ENCODE measurements at places on chromosomes 3 and 15. TPM values are rescaled to one million over a fixed set of nuclear protein-coding genes. Genes with fewer than 3 reads are reported as not detected.

GRCh38 chr3:154105218-154105975 lies 15.8 kb upstream of the ARHGEF26 start:
- H3K4me3 ChIP-seq, result no peak overlapping the region
- H3K36me3 ChIP-seq, result no peaks in the 10 kb centered on the region
- H3K27me3 ChIP-seq, result no peaks in the 10 kb centered on the region
- H3K27ac ChIP-seq, result no peak overlapping the region

DNA sequence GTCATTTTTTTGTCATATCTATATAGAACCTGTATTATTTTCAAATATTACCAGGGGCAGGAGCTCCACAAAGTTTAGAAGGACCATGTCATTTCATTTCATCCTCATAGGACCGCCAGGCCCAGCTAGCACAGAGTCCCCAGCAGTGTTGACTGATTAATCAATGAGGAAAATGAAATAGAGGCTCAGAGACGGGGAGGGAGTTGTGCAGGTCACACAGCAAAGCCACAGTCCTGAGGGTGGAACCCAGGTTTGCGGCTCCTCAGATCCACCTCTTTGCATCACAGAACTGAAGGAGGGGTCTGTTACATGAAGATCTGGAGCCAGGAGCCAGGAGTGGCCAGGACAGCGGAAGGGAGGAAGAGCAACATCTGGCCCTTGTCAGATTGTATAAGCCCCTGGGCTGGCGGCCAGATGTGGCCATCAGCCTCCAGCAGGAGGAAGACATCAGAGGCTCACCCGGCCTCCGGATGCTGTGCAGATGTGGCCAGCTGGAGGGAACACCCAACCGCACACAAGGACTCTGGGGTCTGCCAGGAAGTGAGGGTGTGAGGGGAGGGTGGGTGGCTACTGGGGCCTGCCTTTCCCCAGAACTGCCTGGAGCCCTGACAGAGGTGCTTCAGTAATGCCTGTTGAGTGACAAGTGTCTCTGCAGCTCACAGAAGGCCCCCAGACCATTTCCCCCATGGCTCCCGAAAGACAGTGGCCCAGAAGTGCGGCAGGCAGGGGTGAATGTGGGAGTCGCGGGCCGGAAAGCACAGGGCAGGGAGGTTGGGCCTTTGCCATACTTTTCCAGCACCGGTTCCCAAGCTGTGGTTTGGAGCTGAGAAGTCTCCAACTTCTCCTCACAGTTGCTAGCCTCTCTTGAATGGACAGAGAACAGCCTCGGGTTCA lies 21.3 kb downstream of the EFCC1 start:
- H3K4me1 ChIP-seq, result no peaks in the 10 kb centered on the region
- H3K27me3 ChIP-seq, result no peaks in the 10 kb centered on the region
- no peaks in the 10 kb centered on the region for H3K36me3 ChIP-seq
- no peak overlapping the region for H3K4me3 ChIP-seq
- H3K27ac ChIP-seq, result peak overlapping the region; percentile 2
- DNase-seq, result no peak

DNA sequence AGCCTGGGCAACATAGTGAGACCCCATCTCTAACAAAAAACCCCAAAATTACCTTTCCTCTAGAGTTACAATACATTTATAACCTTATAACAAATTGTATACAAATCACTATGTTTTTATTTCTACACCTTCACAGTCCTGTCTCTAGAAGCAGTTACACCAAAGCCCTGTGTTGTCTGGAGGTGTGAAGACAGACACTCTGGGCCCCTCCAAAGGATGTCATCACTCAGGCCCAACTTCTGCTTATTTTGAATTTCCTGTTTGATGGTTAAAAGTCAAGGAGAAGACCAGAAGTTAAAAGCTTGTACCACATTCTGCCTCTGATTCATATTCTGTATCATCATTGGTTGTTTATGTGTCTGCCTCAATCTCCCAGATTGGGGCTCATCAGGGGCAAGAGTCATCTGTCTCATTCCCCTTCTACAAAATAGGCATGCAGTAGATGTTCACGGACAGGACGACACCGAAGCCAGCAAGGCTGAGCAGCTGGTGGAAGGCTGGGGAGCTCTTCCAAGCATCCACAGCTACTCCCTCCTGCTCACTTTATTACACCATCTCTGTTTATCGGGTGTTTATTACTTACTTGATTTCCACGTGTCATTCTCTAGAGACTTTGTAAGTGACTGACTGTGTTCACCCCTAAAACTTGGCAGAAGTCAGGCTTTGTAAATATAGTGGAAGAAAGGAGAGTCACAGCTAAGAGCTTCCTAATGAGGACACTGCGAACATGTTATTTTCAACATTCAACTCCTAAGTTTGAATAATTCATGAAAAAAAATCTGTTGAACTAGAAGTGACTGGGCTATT lies 136.8 kb upstream of the ANKRD28 start:
- H3K4me1 ChIP-seq, result no peaks in the 10 kb centered on the region
- no peaks in the 10 kb centered on the region for H3K36me3 ChIP-seq
- no peak overlapping the region for H3K4me3 ChIP-seq
- no peak overlapping the region for H3K27ac ChIP-seq
- no peak for DNase-seq

DNA sequence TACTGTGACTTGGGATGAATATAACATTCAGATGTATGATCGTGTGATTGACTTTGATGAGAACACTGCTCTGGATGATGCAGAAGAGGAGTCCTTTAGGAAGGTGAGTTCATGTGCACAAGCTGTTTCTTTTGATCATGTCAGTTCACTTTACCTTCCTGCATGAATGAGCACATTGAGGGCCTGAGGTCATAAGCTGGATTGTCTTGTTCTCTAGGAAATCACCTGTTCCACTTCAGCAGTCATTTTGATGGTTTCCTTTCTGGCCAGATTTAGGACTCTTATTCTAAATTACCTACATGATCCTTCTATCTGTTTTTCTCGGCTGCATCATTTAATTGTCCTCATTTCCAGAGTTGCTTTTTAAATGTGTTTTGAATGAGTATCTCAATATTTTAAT lies 4.1 kb downstream of the RCN2 start:
- no peaks in the 10 kb centered on the region for H3K27me3 ChIP-seq
- no peak overlapping the region for H3K27ac ChIP-seq
- no peak for DNase-seq
- H3K4me1 ChIP-seq, result no peaks in the 10 kb centered on the region

DNA sequence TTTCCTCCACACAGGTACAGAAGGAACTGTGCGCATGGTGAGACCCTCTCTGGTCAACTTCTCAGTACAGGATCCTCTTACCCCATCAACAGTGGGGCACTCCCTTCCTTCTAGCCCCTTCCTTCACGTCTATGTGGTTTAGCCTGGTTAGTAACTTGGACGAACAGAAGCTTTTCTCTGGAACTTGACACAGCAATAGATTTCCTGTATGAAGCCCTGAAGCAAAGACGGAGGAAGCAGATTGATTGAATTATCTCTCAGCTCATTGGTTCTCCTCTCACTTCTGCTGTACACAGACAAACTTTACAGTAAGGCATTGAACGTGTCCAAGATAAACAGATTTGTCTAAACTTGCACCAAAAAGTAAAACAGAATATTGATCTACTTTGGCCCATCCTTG lies at the start of gene CD200R1:
CD200R1 (minus strand) TSS at position 210 of the 400 bp plus-strand sequence. CDS start 246 bp downstream, outside the sequence.
- no peak for DNase-seq
- no peaks in the 10 kb centered on the region for H3K4me1 ChIP-seq
- no peaks in the 10 kb centered on the region for H3K27me3 ChIP-seq
- no peak within 1 kb of the TSS for H3K4me3 ChIP-seq

Gene OCA2
- 0.12 TPM for total RNA-seq

Gene PLA2G4E
- not detected for total RNA-seq

Gene SLC22A13
- total RNA-seq, result 0.16 TPM

DNA sequence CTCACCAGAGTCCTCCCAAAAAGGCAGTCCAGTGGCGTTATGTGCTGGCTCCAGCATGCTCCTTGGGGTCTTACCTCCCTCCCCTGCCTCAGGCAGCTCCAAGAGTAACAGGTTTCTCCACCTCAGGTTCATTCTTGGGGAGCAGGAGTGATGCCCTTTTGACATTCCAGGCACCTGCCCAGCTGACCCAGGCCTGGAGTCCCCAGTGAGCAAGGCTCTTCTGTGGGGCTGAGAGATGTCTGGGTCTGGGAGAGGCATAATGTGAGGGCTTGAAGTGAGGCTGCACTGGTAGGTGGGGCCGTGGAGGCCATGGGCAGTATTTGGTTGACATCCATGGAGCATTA lies 15.3 kb downstream of the PXYLP1 start:
- H3K4me1 ChIP-seq, result no peaks in the 10 kb centered on the region
- H3K36me3 ChIP-seq, result no peaks in the 10 kb centered on the region
- H3K27ac ChIP-seq, result no peak overlapping the region
- H3K4me3 ChIP-seq, result no peak overlapping the region
- no peak for DNase-seq
- H3K27me3 ChIP-seq, result no peaks in the 10 kb centered on the region

Gene AMIGO3
- not detected for total RNA-seq

GRCh38 chr3:46896386-46896785 lies 18.9 kb downstream of the PTH1R start:
- H3K4me1 ChIP-seq, result no peaks in the 10 kb centered on the region
- no peaks in the 10 kb centered on the region for H3K36me3 ChIP-seq
- no peak overlapping the region for H3K27ac ChIP-seq
- no peak overlapping the region for H3K4me3 ChIP-seq
- H3K27me3 ChIP-seq, result no peaks in the 10 kb centered on the region
- peak; percentile 38 for DNase-seq

DNA sequence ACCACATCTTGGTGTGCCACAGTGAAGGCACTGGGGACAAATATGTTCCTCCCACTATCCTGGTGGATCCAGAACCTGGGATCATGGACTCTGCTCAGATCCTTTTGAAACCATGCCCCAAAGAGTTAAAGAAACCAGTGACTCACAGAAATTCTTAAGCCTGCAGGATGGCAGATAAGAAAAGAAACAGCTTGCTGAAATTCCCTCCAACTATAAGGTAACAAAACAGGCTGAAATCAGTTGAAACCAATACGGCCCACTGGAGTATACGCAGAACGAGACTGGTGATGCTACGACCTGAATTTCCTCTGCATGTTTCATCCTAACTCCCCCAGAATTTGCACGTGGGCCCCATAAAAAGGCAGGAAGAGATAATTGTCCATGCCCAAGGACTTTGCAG lies 209.6 kb downstream of the TJP1 start:
- no peak overlapping the region for H3K27ac ChIP-seq

GRCh38 chr15:85973584-85974347 lies 105.9 kb upstream of the AGBL1 start:
- H3K27me3 ChIP-seq, result no peaks in the 10 kb centered on the region

DNA sequence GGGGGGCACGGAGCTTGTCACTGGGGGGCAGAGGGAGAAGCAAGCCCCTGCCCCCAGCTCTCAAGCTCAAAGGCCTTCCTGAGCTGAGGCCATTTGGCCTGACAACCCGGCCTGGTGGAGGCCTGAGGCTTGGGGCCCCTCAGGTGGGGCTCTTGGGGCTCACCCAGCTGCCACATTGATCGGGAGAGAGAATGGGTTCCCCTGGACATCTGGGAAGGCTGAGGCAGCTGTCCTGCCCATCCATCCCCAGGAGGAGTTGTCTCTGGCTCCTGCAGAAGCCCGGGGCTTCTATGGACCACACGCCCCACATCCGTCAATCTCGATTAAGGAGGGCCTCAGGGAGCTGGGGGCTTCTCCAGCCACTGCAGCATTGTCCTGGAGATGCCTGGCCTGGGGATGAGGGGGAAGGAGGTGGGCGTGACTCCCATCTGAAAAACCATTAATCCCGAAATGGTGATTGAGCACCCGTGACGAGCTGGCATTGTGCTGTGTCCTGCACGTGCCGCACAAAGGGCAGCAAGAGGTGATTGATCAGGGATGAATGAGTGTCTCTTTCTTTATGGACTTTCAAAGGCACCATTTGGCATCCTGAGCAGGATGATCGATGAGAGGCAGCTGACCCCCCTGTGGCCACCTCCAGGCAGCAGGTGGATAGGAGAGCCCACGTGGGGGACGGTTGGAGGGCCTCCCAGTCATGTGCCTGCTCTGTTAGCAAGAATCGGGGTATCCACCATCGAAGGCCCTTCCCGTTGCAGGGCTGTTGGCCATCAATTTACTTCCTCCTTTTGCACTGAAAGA lies 17.2 kb upstream of the CRABP1 start:
- no peaks in the 10 kb centered on the region for H3K27me3 ChIP-seq
- H3K4me3 ChIP-seq, result no peak overlapping the region

- no peaks in the 10 kb centered on the region for H3K4me1 ChIP-seq
- H3K27ac ChIP-seq, result no peak overlapping the region
- H3K4me3 ChIP-seq, result no peak overlapping the region
Measured at GRCh38 chr3:155053756-155054155, 26.4 kb upstream of the MME start.

DNA sequence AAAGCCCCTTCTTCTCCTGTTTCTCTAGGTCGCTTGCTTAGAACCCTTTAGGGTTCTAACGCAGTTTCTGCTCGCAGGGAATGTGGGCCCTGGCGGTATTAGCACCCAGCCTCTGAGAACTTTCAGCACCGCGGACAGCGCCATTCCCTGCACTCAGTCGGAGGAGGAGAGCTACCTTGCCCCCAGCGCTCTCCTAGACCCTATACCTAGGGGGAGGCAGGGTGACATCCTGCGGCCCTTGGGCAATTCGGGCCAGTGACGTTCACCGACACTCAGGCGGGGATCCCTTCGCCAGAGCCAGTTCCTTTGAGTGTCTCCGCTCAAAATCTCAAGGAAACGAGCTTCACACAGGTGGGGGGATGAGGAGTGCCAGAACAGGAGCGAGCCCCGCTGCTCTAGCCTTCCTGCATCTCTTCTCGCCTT lies 1.3 kb downstream of the SLC7A14 start:
- H3K27me3 ChIP-seq, result no peaks in the 10 kb centered on the region
- no peaks in the 10 kb centered on the region for H3K4me1 ChIP-seq
- no peak overlapping the region for H3K27ac ChIP-seq
- H3K36me3 ChIP-seq, result no peaks in the 10 kb centered on the region

DNA sequence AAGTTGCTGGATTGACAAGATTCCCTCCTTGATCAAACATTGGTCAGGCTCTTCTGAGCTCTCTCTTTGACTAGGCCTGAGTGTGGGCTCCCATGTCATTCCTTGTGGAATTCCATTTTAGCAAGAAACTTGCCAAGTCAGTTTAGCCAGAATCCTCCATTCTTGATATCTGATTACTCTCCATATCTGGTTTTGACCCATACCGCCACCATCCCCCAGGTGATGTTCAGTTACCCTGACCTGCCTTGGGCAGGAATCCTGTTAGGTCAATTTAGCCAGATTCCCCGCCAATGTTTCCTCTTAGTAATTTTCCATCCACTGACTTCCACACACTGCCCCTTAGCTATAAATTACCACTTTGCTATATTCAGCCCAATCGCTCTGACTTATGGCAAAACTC lies 1.0 kb upstream of the PCCB start:
- no peaks in the 10 kb centered on the region for H3K36me3 ChIP-seq
- no peaks in the 10 kb centered on the region for H3K4me1 ChIP-seq
- no peak for DNase-seq
- no peaks in the 10 kb centered on the region for H3K27me3 ChIP-seq

Measured in right lobe of liver (tissue), 6 donors.